ENCODE measurements at places on chromosomes 2 and 18.
A peak's percentile ranks its signal among the peaks of the same experiment; 100 is the strongest.

DNA sequence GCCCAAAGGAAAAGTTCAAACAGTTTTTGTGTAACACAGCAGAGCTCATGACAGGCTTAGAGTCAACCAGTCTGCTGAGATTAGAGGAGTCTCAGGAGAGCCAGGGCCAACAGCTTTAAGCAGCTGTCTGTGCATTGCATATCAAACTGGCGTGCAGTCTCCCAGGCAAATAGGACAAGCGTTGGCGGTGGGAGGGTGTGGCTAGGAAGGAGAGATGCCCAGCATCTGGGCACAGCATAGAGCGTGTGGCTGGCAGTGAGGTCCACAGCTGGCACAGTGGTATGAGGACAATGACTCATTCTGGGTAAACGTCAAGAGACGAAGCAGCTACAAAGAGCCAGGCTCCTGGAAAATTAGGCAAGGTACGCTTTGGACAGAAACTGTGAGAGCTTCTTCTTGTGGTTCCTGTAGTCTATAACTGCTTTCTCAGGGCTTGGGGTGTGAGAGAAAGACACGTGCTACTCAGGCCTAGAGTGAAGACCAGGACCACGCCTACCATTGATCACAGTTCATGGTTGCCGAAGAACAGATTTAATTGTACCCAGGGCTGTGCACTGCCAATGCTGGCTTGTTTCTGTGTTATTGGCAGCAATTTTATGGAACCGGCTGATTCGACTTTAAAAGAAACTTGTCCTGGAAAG, 14.8 kb downstream of the ZAP70 start:
- no peak for DNase-seq

DNA sequence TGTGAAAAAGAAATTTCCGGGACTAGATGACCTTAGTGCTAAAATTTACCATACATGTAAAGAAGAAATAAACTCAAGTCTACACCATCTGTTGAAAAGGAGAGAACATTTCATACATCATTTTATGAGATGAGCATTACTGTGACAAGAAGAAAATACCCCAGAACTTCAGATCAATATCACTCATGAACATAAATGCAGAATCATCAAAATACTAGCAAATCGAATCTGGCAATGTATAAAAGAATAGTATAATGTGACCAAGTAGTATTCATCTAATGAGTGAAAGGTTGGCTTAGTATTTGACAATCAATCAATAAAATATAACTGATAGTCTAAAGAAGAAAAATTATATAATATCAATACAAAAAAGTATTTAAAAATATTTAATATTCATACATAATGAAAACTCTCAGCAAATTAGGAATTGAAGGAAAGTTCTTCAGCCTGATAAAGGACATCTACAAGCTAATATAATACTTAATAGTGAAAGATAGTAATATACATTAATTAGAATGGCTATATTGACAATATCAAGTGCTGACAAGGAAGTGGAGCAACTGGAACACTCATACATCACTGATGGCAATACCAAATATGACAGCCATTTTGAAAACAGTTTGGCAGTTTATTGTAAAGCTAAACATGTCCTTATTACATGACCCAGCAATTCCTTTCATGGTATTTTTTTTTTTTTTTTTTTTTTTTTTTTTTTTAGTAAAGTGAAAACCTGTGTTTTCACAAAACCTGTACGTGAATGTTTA, 231.4 kb upstream of the ZEB2 start:
- DNase-seq, result no peak

- DNase-seq, result no peak
Measured at GRCh38 chr2:9094117-9094516, 90.6 kb upstream of the MBOAT2 start.

- no peak for DNase-seq
Measured at GRCh38 chr2:45833301-45833967, 182.0 kb downstream of the PRKCE start.

- no peak for DNase-seq
Measured at GRCh38 chr2:135494917-135495316, 36.1 kb downstream of the ZRANB3 start.

GRCh38 chr18:74551936-74552555, 17.7 kb downstream of the CNDP1 start:
- DNase-seq, result peak; percentile 77

- DNase-seq, result no peak
Measured at GRCh38 chr2:219434468-219434717, 250 bp upstream of the SPEG start.

- peak; percentile 94 for DNase-seq
Measured at GRCh38 chr2:150472511-150472899, 15.0 kb downstream of the RND3 start.
